ENCODE measurements at places on chromosomes 11 and 22. TPM values are rescaled to one million over a fixed set of nuclear protein-coding genes. Genes with fewer than 3 reads are reported as not detected.

DNA sequence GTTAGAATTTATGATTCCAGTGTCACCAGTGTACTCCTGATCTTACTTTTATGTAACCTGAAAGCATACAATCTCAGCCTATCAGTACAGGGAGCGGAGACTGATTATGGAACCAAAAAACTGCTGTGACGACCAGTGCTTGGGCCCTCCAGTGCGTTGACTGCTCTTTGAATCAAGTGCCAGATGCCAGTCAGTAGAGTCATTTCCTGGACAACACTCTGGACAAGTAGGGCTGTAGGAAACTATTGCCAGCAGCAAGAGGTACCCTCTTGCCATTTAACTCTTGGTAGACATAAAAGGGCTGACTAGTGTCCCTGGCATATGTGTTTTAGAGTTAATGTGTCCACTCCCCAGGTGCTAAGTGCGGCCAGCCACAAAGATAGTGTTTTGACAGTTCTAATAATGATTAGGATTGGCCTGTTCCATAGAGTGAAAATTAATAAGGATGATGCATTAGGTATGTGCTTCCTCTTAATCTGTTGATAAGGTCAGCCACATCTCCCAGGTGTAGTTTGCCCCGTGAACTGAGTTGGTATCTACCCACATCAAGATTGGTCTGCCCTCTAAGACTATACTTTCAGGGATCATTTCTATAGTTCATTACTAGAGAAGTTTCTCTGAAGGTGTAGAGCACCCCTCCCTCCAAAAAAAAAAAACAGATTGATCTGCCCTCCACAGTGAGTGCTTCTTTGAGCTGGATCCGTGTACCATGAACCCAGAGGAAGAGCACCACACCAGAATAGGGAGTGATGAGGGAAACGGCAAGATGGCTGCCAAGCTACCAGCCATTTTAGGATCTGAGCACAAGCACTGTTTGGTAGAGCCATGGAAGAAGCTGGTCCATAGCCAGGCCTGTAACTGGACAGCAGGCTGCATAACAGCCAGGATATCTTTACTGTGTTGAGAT, 20.7 kb upstream of the AIFM3 start:
- DNase-seq = no peak

MS4A3 gene
- polyA plus RNA-seq = not detected

ISX gene
- polyA plus RNA-seq = not detected

SLC5A12 gene
- polyA plus RNA-seq = not detected

DNA sequence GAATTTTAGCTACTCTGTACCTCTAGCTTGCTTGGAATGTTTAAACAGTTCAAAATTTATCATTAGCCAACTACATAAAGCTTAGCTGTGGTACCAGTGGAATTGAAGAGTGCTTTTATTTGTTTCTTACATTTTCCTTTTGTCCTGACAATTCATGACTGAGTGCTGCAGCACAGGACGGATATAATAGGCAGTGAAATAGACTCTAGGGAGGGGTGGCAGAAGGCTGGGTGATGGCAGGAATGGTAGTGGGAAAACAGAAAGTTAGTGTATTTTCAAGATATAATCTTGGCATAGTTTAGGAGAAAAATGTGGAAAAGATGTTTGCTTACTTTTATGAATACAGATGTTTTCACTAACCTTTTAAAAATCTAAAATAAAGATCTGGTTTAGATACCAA, 31.1 kb upstream of the ARHGAP32 start:
- DNase-seq = no peak

- no peak for DNase-seq
Observed at GRCh38 chr22:37091994-37092393, 17.5 kb downstream of the TMPRSS6 start.

GRCh38 chr11:76246271-76246933, 40.1 kb upstream of the WNT11 start:
- DNase-seq = no peak

DNA sequence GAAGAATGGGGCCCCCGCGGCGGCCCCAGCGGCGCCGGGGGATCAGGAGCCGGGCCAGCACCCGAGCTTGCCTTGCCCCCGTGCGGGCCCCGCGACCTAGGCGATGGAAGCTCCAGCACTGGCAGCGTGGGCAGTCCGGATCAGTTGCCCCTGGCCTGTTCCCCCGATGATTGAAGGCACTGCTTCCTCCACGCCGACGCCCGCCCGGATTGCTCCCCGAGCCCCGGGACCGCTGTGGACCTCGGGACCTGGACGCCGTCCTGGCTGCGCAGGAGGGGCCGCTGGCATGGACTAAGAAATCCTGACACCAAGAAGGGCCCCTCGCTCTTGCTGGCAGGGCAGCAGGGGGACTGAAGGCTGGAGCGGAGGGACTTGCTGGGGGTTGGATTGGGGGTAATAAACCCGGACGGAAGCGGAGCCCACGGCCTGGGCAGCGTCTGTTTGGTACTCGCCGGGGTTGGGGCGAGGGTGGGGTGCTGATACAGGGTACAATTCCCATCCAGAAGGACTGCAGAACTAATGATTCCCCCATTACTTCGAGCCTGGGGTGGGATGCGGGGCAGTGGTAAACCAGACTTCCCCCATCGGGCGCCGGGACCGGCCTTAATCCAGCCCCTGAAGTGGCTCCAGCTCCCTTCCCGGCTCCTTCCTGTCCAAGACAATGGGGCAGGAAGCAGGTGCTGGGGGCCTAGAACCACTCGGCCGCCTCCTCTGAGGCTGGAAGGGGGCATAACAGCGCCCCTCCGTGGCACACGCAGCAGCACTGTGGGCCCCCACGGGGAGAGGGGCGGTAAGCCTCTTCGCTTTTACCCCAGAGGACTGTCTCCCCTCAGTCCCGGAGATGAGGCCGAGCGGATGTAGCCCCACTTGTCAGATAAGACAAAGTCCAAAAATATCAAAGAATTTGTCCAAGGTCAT, 1.0 kb downstream of the CCDC85B start:
- DNase-seq = no peak

DNA sequence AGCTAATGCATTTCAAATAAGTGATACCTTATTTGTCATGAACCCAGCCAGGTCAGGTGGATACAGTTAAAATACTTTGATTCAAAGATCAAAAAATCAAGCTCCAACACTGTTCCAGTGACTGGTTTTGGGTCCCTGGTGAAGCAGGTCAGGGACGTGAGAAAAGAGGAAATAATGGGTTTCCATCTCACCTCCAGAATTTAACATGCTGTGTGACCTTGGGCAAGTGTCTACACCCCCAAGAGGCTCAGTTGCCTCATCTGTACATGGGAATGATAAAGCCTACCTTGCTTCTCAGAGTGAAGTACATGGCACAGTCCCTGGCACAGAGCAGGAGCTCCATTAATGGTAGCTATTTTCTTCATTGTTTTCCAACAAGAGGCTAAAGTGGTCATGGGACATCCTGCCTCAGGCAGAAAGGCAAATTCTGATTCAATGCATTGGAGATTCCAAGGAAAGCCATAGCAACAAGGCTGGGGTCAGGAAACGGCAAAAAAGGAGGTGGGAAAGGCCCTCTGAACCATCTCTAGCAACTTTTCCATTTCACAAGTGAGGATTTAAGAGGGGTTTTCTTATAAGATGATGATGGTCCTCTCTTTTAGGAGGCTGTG, 108.5 kb downstream of the CSNK2A3 start:
- no peak for DNase-seq

DNA sequence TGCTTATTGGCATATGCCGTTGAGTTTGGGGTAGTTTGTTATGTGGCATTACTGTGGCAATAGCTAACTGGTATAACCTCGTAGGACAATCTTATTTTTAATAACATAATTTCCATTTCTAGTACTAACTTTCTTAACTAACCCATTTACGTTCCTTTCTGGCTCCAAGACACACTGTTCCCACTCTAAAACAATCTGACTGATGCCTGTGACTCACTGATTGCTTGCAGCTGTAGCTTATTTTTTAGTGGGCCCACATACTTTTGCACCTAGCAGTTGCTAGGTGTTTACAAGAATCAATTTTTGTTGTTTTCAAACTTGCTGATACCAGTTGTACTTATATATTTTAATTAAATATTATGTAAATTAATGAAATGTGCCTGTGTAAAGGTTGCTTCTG, 52.2 kb downstream of the FAT3 start:
- no peak for DNase-seq

BIK gene
- polyA plus RNA-seq = 4.4 TPM

DGAT2 gene
- 2.4 TPM for polyA plus RNA-seq

GRAMD1B gene
- 0.03 TPM for polyA plus RNA-seq

Measured in keratinocyte (primary cell).